Heart right ventricle (tissue), 16 donors: ENCODE measurements at places on chromosomes 6 and 20. TPM values are rescaled to one million over a fixed set of nuclear protein-coding genes. Genes with fewer than 3 reads are reported as not detected.
A peak's percentile ranks its signal among the peaks of the same experiment; 100 is the strongest.

Gene SLC22A16
- not detected for total RNA-seq

Gene RAET1L
- not detected for total RNA-seq

Gene MAPK13
- total RNA-seq, result 1.0 TPM

Gene RIPOR2
- total RNA-seq, result 9.4 TPM

Gene FAM209A
- not detected for total RNA-seq

Gene MUC22
- total RNA-seq, result 0.25 TPM

Gene C6orf58
- total RNA-seq, result not detected

Gene SOX4
- 12.1 TPM for total RNA-seq

Gene BPIFB2
- total RNA-seq, result not detected

Gene CCR6
- not detected for total RNA-seq

Gene GHRH
- total RNA-seq, result not detected

Gene PRPH2
- 2.0 TPM for total RNA-seq

DNA sequence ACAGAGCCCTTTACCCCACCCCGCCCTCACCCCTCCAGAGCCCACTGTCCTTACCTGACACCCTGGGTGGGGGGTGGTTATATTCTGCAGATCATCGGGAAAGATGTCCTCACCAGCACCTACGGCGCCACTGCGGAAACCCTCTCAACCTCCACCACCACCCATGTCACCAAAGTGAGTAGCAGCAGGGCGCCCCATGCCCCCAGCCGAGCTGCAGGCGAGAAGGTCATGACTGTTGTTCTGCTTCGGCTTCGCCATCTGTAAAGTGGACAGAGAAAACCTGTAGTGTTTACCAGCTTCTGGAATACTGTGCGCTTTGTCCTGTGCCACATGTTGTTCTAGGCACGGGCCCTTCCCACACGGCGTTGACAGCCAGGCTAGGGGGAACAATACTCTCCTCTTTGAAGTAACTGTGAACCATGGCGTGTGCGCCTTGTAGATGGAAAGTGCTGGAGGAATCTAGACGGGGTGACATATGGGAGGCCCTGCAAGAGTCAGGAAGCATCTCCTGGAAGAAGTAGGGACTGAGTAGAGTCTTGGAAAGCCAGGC lies 16.5 kb upstream of the AAR2 start:
- no peak for DNase-seq

DNA sequence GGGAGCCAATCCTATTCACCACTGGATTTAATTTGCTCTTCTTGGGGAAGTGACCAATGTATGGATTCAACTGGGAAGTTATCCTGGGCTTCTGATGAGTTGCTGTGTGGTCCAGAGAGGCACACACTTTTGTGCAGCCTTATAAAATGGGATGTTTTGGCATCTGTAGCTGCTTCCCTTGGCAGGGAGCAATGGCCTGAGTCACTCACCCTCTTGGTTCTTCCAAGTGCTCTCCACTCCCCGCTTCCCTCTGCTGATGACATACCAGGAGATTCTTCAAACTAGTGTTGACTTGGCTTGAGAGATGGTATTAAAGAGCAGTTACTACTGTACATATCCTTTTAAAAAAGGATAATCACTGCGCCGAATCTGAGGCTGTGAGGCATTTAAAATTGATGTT lies 105.8 kb downstream of the JARID2 start:
- peak; percentile 48 for DNase-seq

DNA sequence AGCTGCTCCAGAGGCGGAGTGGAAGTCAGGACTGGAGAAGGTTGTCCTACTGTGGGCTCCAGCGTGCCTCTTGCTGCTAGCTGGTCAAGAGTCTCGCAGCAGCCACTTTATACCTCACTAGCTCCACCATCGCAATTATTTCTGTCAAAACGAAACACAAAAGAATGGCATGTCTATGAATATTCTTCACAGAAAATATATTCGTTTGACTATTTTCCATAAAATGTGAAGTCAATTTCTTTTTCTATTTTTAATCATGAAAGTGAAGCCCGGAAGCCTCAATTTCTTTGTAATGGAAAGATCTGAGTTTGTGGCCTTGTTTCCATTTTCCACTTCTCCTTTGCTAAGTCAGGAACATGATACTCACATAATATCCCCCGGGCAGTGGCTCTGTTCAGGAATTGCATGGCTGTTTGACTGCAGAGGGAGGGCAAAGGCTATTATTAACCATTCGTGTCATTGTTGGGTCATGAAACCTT lies 51.7 kb downstream of the DTD1 start:
- DNase-seq, result no peak

- no peak for DNase-seq
These were observed 3.9 kb upstream of the SLC22A3 start for GRCh38 chr6:160344271-160344670.

- DNase-seq, result no peak
These were observed 68.2 kb upstream of the TNFAIP3 start for GRCh38 chr6:137798846-137799245.

GRCh38 chr6:5840734-5841390 lies 165.9 kb downstream of the NRN1 start:
- DNase-seq, result no peak

- no peak for DNase-seq
These were observed 188.2 kb downstream of the LRFN2 start for GRCh38 chr6:40398810-40399477.

- DNase-seq, result no peak
These were observed 77.2 kb upstream of the MC3R start for GRCh38 chr20:56171087-56172012.

DNA sequence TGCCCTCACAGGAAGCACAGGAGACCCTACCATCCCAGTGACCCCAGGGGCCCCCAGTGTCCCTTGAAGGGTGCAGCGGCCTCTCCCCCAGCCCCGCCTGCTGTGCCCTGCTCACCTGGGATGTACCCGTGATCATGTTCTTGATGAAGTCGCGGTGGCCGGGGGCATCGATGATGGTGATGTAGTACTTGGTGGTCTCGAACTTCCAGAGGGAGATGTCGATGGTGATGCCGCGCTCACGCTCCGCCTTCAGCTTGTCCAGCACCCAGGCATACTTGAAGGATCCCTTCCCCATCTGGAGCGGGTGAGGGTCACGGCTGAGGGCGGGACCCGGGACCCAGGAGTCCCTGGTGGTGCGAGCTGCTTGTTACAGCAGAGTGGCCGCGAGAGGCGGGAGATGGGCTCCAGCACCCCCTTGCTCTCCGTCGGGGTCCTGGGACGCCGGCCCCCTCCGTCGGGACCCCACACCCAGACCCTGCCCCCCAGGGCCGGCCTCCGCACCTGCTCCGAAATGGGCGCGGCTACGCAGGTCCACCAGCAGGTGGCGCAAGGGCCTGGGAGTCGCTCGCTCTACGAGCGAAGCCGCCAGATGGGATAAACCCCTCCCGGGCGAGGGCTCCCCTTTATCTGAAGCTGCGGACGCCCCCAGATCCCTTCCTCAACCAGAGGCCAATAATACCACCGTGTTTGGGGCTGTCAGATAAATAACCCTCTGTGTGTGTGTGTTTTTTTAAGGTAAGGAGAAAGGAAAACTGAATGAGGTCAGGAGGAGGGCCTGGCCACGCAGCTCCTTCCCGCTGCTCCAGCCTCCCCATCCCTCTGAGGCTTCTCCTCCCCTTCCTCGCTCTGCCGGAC lies 2.9 kb downstream of the EEF1A2 start:
- DNase-seq, result peak; percentile 77

DNA sequence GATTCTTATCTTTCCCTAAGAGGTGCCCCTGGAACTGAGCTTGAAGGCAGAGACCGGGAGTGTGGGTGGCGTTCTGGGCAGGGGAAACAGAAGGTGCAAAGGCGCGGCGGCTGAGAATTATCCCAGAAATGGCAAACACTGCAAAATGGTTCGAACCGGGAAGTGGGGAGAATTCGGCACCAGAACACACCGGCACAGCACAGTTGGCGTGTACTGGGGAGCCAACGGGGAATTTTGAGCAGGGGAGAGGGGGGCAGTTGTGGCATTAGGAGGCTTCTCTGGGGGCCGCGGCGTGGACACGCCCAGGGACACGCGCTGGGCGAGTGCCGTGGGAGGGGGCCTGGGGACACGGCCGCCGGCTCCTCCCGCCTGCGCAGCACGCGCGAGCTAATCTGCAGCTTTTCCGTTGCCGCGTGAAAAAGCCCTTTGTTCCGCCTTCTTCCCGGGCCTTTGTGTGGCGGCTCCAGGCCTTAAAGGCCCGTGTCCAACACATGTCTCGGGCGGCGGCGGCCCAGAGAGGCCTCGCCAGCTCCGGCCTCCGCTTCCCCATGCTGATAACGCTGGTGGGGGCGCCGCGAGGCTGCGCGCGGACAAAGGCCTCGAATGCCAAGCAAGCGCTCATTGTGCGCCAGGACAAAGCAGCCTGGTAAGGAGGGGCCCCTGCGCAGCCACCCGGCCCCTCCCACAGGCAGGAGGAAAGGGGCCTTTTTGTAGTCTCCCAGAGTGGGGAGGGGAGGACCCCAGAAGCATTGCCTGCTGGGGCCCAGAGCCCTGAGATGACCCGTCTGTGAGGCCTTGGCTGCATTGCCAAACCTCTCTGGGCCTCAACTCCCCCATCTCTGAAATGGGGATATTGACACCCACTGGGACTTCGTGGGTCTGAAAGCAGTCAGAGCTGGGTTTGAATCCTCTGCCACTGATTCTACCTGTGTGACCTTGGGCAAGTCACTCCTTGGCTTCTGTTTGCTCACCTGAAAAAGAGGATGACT lies 82.8 kb downstream of the CD40 start:
- DNase-seq, result no peak

DNA sequence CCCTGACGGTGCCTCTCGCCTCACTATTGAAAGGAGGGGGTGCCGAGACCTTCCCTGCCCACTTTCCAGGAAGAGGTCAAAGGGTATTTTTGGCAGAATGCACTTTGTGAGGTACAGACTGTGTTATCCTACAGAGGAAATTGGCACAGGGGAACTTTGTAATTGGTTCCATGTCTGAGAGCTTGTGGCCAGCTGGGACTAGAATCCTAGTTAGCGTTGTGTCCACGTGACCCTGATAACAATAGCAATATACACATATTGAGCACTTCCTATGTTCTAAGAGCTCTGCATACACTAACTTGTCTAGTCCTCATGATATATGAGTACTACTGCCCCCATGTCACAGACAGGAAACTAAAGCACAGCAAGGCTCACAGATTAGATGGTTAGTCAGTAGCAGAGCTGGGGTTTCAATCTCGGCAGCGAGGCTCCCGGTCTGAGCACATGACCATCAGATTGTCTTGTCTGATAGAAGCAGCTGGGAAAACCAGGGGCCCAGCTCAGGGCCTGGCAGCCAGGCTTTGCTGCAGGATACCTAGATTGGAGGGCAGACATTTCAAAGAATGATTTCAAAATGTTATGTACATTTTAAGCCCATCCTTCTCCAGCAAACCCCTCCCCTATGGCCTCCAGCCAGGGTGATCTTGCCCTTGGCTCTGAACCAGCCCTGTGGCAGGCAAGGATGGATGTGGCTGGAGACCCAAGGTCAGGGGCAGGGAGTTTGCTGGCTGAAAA lies 1.4 kb downstream of the MAPK13 start:
- no peak for DNase-seq

DNA sequence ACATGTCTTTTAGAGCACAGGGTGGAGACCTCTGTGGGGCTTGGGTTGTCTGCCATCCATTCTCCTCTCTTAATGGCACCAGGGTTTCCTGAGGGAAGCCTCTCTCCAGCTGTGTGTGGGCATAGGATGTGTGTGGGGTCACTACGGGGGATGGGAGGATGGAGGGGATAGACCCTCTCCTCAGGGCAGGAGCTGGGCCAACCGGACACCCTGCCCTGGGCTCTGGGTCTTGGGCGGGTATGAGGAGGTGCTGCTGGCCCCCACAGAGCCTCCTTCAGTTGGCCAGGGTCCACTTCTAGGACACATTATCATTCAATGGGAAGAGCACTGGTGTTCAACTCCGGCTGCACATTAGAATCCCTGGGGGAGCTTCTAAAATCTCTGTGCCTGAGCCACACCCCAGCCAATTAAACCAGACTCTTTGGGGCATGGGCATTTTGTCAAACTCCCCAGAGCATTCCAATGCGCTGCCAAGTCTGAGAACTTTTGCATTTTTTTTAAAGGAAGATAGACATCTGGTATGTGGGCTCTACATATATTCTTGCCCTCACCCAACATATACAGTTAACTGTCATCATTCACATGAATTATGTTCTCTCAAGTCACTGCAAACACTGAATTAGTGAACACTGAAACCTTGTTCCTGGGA lies 38.5 kb downstream of the TRAM2 start:
- no peak for DNase-seq

DNA sequence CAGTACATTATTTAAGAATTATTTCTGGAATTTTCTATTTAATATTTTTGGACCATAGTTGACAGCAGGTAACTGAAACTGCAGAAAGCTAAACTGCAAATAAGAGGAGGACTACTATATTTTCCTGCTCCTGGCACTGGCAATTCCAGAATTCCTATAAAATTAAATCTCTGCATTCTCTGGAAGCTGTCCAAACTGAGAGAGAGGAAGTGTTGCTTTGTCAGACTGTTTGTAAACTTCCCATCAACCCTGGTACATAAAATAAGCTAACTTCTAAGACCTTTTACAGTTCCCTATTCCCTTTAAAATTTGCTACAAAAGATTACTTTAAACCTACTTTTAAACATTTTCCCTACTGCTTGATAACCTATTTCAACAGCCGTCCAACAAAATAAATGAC lies 196.1 kb upstream of the RUNX2 start:
- no peak for DNase-seq

GRCh38 chr6:11950109-11950508 lies 62.0 kb upstream of the HIVEP1 start:
- no peak for DNase-seq

GRCh38 chr6:138991206-138991605 lies 3.2 kb upstream of the REPS1 start:
- no peak for DNase-seq

GRCh38 chr6:146582857-146583256 lies 15.9 kb upstream of the ADGB start:
- peak; percentile 19 for DNase-seq

DNA sequence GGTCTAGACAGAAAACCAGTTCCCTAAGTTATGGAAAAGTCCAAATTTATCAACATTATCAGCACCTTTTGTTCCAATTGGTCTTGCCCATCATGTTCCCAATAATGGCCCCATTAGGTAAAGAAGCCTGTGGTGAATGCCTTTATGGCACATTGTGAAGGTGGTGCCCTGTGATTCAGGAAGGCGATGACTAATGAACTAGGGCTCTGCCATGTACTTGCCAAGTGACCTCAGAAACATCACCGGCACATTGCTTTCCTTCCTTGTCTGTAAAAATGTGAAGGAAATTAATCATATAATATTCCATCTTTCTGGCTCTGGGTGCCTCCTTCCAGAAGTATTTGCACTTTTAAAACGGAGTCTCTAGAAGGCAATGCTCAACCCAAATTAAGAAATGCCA lies 132.3 kb downstream of the UNC5CL start:
- DNase-seq, result no peak

DNA sequence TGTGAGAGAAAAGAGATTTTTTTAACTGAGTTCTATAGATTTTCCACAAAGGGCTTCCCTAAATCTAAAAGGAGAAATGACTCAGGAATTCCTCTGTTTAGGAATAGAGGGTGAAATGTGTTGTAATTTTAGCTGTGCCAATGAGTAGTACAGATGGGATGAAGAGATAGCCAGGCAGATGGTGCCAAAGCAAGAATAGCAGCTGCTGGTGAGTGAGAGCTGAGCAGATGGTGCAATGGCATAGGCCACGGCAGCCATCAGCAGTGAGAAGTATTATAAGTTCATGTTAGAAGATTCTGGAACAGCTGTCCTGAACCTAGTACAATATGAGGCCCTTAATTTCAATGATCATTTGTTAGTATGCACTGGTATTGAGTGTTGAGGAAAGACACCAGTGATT lies 40.2 kb upstream of the CRISP1 start:
- no peak for DNase-seq

- no peak for DNase-seq
These were observed 149.4 kb upstream of the MLIP start for GRCh38 chr6:53961679-53962370.

GRCh38 chr6:168060521-168060931 lies 18.5 kb downstream of the FRMD1 start:
- peak; percentile 70 for DNase-seq

- no peak for DNase-seq
These were observed 20.4 kb upstream of the BPIFB1 start for GRCh38 chr20:33262658-33263065.
